ENCODE measurements at places on chromosomes 4 and X.

GRCh38 chr4:180794333-180794732 lies 1448.9 kb upstream of the TENM3 start:
- H3K27me3 ChIP-seq = no peaks in the 10 kb centered on the region
- H3K4me3 ChIP-seq = no peak overlapping the region
- no peak for DNase-seq
- no peaks in the 10 kb centered on the region for H3K36me3 ChIP-seq
- no peaks in the 10 kb centered on the region for H3K4me1 ChIP-seq

DNA sequence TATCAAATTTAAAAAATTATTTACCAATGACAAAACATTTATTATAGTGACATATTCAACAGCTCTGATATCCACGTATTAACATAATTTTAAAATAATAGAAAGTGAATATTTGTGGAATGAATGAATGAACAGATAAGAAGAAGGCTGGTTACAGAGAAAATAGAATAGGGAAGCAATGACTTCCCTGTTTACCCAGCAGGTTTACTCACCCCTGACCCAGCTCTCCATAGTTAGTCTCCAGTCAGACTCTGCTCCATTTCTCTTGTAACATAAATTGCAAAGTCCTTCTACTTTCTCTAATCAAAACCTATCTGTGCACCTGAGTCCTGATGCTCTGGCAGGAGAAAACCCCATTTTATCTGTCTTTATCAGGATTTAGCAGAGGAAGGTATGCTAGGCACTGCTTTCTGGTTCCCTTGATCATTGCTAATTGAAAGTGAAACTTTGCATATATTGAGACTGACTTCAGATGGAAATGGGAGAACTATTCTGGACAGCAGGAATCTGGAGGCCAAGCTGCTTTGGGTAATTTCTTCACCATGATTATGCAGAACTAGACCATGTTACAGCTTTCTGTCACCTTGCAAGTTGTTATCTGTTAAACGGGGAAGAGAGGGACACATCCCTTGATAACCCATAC lies 363.0 kb downstream of the FAT4 start:
- H3K36me3 ChIP-seq = no peaks in the 10 kb centered on the region
- DNase-seq = no peak
- no peak overlapping the region for H3K27ac ChIP-seq
- no peaks in the 10 kb centered on the region for H3K4me1 ChIP-seq

- peak overlapping the region; percentile 72 for H3K27ac ChIP-seq
- peaks cover 11% of the 10 kb centered on the region for H3K4me1 ChIP-seq
- H3K4me3 ChIP-seq = no peak overlapping the region
Measured at GRCh38 chr4:76831711-76832373, 66.1 kb downstream of the SOWAHB start.

- H3K27me3 ChIP-seq = no peaks in the 10 kb centered on the region
- H3K27ac ChIP-seq = peak overlapping the region; percentile 96
- H3K4me3 ChIP-seq = peak overlapping the region; percentile 15
- H3K36me3 ChIP-seq = no peaks in the 10 kb centered on the region
Measured at GRCh38 chrX:47560179-47560933, 649 bp upstream of the ARAF start.

- no peaks in the 10 kb centered on the region for H3K36me3 ChIP-seq
- H3K27ac ChIP-seq = no peak overlapping the region
- no peak for DNase-seq
Measured at GRCh38 chr4:86717651-86718050, 123.5 kb downstream of the PTPN13 start.

DNA sequence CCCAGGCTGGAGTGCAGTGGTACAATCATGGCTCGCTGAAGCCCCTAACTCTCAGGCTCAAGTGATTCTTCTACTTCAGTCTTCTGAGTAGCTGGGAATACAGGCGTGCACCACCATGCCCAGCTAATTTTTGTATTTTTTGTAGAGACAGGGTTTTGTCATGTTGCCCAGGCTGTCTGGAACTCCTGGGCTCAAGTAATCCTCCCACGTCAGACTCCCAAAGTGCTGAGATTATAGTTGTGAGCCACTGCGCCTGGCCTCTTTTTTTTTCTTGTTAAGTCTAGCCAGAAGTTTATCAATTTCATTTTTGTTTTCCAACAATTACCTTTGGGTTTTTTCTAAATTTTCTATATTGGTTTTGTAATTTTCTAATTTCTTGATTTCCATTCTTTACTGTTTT lies 100.6 kb downstream of the GC start:
- no peak overlapping the region for H3K4me3 ChIP-seq
- H3K27me3 ChIP-seq = no peaks in the 10 kb centered on the region

GRCh38 chr4:18041114-18041513 lies 19.6 kb upstream of the LCORL start:
- H3K27ac ChIP-seq = no peak overlapping the region
- no peak for DNase-seq
- no peaks in the 10 kb centered on the region for H3K27me3 ChIP-seq
- H3K4me3 ChIP-seq = no peak overlapping the region
- H3K36me3 ChIP-seq = no peaks in the 10 kb centered on the region

- no peaks in the 10 kb centered on the region for H3K4me1 ChIP-seq
- H3K27ac ChIP-seq = no peak overlapping the region
- H3K4me3 ChIP-seq = no peak overlapping the region
- no peaks in the 10 kb centered on the region for H3K27me3 ChIP-seq
- DNase-seq = no peak
Measured at GRCh38 chr4:40190019-40190418, 6.8 kb upstream of the RHOH start.

DNA sequence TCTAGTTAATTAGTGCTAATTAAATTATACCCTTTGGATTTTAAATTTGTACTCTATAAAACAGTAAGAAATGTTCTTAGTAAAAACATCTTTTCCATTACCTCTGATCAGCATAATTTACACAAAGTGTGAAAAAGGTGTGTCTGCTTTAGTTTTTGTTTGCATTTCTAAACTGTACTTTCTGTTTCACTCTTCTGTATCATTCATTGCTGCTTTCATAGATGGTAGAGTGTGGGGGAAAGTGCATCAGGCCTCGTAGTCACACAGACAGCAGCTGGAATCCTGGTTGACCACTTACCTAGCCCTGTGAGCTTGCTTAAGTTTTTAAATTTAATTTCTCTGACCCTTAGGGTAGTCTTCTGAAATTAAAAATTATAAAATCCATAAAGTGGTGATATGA lies 275.4 kb upstream of the PITX2 start:
- DNase-seq = no peak
- no peak overlapping the region for H3K4me3 ChIP-seq
- H3K36me3 ChIP-seq = no peaks in the 10 kb centered on the region
- no peaks in the 10 kb centered on the region for H3K27me3 ChIP-seq
- H3K27ac ChIP-seq = no peak overlapping the region
- H3K4me1 ChIP-seq = no peaks in the 10 kb centered on the region

DNA sequence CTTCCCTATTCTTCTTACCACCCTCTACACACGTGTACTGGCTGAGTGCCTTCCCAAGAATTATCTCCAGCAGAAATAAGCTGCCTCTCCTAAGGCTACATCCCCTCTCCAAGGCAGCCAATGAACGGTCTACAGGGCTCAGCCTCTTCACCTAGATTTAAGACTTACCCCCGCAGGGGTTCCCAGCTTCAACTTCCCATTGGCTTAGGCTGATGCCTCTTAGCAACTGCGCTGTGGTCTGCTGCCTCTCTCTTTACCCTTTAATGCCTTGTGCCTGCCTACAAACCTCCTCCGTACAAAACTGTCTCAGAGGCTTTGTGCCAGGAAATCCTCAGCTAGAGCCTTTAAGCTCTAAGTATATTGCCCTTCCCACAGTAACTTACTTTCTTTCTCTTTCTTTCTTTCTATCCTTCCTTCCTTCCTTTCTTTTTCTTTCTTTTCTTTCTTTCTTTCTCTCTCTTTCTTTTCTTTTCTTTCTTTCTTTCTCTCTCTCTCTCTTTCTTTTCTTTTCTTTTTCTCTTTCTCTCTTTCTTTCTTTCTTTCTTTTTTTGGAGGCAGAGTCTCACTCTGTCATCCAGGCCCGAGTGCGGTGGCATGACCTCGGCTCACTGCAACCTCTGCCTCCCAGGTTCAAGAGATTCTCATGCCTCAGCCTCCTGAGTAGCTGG lies 15.1 kb upstream of the PIGA start:
- H3K4me1 ChIP-seq = no peaks in the 10 kb centered on the region
- H3K27me3 ChIP-seq = no peaks in the 10 kb centered on the region
- no peak for DNase-seq
- no peaks in the 10 kb centered on the region for H3K36me3 ChIP-seq
- no peak overlapping the region for H3K27ac ChIP-seq

DNA sequence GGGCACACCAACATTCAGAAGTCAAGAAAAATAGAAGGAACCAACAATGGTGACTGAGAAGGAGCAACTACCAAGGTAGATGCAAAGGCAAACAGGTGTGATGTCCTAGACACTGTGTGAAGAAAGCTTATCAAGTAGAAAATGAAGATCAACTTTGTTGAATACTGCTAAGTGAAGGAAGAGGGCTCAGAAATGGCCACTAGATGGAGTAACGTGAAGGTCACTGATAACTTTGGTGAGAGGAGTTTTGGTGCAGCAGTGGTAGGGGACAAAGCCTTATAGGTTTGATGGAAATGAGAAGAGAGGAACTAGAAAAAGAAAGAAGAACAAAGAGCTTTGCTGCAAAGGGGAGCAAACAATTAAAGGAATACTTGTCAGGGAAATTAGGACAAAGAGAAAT lies 23.5 kb downstream of the OTC start:
- no peak overlapping the region for H3K4me3 ChIP-seq
- H3K4me1 ChIP-seq = no peaks in the 10 kb centered on the region
- H3K27me3 ChIP-seq = no peaks in the 10 kb centered on the region
- H3K27ac ChIP-seq = no peak overlapping the region
- no peaks in the 10 kb centered on the region for H3K36me3 ChIP-seq
- no peak for DNase-seq

- no peaks in the 10 kb centered on the region for H3K27me3 ChIP-seq
- no peaks in the 10 kb centered on the region for H3K36me3 ChIP-seq
- no peaks in the 10 kb centered on the region for H3K4me1 ChIP-seq
Measured at GRCh38 chrX:23559975-23560374, 107.3 kb upstream of the PRDX4 start.

DNA sequence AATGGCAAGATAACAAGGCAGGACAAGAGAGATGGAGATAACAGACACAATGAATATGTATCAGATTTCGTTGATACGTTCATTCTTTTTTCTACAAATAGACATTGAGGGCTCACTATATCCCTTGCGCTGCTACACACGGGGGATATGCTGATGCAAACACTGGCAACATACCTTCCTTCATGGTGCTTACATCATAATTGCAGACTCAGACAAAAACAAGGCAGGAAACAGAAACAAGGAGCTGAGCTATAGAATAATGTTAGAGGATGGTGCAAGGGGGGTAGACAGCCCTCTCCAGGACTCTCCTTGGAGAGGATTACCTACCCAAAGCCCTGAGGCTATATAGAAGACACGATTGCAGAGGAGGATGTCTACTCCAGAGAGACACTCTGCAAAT lies 1069.5 kb downstream of the DMD start:
- no peaks in the 10 kb centered on the region for H3K36me3 ChIP-seq
- no peak overlapping the region for H3K27ac ChIP-seq
- H3K4me1 ChIP-seq = no peaks in the 10 kb centered on the region
- DNase-seq = no peak
- no peaks in the 10 kb centered on the region for H3K27me3 ChIP-seq

- no peak overlapping the region for H3K4me3 ChIP-seq
- no peaks in the 10 kb centered on the region for H3K36me3 ChIP-seq
- no peaks in the 10 kb centered on the region for H3K27me3 ChIP-seq
- peak; percentile 27 for DNase-seq
- no peak overlapping the region for H3K27ac ChIP-seq
Measured at GRCh38 chrX:34300871-34301270, 168.8 kb upstream of the FAM47A start.

DNA sequence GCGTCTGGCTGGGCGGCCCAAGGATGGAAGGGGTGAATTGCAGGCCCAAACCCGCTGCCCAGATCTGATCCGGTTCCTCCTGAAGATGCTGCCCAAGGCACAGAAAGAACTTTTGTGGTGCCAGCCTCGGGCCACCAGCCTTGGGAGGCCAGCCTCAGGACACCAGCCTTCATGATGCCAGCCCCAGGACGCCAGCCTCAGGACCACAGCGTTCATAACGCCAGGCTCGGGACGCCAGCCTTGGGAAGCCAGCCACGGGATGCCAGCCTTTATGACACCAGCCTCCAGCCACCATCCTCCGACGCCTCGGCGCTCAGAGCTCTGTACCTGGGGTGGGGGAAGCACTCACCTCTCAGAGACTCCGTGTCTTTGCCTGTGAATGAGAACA lies 107.8 kb downstream of the ADRA2C start:
- no peaks in the 10 kb centered on the region for H3K36me3 ChIP-seq
- DNase-seq = no peak
- H3K27ac ChIP-seq = no peak overlapping the region

Data from left lung (tissue), 14 donors.